Activated CD8-positive, alpha-beta memory T cell treated with anti-CD3 and anti-CD28 coated beads for 4 hours (primary cell): ENCODE measurements at places on chromosomes 5 and 9.
A peak's percentile ranks its signal among the peaks of the same experiment; 100 is the strongest.

- peak; percentile 9 for DNase-seq
Observed at GRCh38 chr5:108749128-108749861, 1.6 kb downstream of the FER start.

GRCh38 chr9:125685167-125685566 is 21.8 kb downstream of the MAPKAP1 start:
- no peak for DNase-seq

DNA sequence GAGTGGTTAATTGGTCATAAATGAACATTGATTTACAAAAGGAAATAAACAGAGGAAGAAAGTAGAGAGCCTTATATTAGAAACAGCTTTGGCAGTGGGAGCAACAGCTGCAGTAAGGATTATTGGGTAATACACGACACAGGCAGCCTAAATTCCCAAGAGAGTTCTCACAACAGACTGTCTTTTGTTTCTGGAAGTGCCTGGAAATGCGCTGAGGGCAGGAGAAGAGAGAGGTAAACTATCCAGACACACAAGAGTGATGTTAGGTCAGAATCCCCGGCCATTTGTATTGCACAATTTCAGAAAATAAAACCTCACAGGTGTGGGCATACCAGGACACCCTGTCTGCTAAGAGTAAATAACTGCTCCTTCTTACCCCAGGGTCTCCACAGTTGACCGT is 450.4 kb upstream of the CTNND2 start:
- no peak for DNase-seq

DNA sequence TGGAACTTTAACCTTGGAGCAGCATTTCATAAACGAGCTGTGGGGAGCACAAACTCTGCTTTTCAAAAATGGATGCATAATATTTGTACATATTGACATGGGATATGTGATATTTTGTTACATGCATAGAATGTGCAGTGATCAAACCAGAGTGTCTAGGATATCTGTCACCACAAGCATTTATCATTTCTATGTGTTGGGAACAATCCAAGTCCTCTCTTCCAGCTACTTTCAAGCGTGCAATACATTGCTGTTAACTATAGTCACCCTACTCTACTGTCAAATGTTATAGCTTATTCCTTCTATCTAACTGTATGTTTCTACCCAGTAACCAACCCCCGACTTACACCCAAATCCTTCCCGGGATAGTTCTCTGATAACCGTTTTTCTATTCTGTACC is 15.0 kb upstream of the C5orf58 start:
- no peak for DNase-seq

DNA sequence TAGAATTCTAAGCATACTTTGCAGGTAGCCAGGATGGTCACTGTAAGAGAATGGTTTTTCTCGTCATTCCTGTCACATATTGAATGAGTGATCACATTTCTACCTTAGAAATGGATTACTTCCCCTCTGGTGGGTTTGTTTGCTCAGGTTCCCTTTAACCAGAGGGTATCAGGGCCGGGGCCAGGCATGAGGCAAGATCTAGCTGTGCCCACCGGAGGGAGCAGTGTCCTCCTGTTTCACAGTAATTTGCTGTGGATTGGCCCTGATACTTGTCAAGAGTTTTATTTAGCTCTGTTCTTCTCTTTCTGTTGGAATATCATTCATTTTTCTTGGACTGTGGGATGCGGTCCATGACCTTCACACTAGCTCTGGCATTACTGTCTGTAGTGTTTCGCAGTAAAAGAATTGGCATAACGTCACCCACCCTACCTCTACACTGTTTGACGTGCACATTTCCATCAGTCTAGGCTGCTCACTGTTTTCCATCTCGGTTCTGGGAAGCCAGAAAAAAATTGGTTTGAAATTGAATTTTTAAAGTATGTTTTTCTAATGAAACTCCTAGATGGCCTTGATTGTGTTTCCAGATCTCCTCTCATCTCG is 42.4 kb upstream of the ZBED3 start:
- DNase-seq: no peak

- DNase-seq: no peak
Observed at GRCh38 chr9:122040561-122041242, 52.4 kb downstream of the TTLL11 start.

GRCh38 chr5:72034770-72035169 is 72.5 kb upstream of the MAP1B start:
- DNase-seq: no peak

DNA sequence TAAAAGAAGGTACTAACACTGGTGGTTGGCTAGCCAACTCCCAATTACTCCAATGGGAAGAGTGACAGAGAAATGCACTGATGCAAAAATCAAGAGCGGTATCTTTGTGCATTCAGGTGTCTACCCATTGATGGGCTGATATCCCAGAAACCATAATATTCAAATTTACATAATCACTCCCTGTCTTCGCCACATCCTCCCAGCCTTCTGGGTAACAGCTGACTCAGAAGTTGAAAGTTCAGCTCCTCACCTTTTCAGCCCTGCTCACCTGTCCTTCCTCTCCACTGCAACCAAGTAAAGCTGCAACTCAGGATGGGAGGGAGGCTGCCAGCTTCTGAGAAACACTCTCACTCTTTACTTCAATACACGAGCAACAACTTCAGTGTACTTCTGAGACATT is 6.9 kb downstream of the SUSD1 start:
- DNase-seq: no peak

DNA sequence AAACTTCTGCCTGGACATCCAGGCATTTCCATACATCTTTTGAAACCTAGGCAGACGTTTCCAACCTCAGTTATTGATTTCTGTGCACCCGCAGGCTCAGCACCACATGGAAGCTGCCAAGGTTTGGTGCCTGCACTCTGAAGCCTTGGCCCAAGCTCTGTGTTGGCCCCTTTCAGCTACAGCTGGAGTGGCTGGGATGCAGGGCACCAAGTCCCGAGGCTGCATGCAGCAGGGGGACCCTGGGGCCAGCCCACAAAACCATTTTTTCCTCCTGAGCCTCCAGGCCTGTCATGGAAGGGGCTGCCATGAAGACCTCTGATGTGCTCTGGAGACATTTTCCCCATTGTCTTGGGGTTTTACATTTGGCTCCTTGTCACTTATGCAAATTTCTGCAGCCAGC is 49.9 kb downstream of the NFX1 start:
- no peak for DNase-seq

GRCh38 chr9:8457055-8457454 is 657.5 kb upstream of the DMAC1 start:
- no peak for DNase-seq

DNA sequence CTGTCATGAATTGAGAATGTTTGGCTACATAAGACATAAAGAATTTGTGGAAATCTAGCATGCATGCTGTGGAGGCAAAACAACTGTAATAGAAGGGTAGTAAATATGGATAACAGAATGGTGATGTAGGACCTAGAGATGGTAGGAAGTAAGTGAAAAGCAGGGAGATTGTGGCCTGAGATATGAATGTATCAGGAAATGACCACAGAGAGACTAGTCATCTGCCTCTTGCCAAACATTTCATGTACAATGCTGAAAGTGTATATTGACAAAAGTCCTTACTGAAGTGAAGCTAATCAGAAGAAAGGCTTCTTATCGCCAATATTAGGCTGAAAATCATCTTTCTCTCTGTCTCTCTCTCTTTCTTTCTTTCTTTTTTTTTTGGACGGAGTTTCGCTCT is 873.1 kb upstream of the CTNND2 start:
- no peak for DNase-seq

DNA sequence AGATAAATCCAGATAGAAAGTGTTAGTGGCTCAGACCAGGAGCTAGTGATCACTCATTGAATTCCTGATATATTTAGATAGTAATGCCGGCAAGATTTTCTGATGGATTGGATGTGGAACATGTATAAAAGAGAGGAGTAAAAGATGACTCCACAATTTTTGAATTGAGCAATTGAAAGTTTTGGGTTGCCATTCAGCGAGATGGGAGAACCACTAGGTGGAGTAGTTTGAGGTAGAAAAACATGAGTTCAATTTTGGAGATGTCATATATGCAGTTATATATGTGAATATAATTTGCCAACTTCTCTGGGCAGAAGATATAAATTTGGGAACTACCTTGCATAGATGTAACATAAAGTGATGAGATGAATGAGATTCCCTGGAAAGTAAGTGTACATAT is 502.5 kb upstream of the SEMA6A start:
- no peak for DNase-seq

- DNase-seq: no peak
Observed at GRCh38 chr5:109910874-109911273, 221.1 kb downstream of the MAN2A1 start.

- DNase-seq: no peak
Observed at GRCh38 chr5:83562791-83563557, 91.4 kb downstream of the VCAN start.

DNA sequence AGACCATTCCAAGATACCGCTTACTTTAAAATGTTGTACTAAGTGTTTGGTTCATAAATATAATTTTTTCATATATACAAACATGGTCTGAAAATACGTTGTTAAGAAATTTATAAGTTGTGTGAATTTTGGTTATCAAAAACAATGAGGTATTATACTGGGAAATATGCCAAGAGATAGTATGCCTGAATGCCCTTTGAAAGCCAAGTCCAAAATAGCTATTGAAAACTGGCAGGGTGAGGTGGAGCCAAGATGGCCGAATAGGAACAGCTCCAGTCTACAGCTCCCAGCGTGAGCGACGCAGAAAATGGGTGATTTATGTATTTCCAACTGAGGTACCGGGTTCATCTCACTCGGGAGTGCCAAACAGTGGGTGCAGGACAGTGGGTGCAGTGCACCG is 533.5 kb downstream of the ZNF608 start:
- no peak for DNase-seq

DNA sequence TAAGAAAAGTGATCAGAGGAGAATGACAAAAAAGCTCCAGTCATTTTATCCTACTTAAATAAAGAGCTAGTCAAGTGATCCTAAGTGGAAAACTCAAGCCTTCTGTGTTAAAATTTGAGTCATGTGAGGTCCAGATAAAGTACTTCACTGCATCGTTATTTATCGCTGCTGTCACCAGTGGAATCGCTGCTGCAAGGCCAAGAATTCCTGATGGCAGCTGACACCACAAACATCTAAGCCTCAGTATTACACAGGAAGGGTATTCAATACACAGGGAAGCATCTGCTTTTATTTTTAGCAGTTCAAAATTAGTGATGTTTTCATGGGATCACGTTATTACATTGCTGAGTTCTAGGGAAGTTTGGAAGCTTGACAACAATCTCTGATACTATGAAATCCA is 190.3 kb downstream of the GOLPH3 start:
- no peak for DNase-seq

DNA sequence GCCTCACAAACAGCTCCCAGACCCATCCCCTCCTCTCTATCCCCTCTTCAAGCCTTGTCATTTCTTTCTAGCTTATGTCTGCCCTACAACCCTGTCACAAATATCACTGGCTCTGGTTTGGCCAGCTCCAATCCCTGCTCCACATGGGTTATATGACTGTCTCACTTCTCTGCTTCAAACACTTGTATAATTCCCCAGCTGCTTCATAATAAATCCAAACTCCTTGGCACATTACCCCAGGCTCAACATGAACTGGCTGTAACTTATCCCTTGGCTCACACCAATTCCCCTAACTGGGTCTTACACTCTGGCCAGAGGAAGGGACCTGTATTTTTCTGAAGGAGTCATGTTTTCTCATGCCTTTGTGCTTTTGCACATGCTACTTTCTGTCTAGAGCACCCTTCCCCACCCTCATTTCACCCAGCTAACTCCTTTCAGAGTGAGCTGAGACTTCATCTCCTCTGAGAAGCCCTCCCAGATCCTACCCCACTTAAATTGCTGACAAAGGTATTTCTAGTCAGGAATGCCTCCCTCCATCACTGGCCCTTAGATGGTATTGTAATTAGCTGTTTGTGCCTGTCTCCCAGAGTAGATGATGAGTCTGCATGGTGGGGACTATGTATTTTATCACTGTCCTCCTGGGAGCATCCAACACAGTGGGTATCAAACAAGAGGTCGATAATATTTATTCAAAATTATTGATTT is 5.3 kb downstream of the PRXL2C start:
- no peak for DNase-seq

DNA sequence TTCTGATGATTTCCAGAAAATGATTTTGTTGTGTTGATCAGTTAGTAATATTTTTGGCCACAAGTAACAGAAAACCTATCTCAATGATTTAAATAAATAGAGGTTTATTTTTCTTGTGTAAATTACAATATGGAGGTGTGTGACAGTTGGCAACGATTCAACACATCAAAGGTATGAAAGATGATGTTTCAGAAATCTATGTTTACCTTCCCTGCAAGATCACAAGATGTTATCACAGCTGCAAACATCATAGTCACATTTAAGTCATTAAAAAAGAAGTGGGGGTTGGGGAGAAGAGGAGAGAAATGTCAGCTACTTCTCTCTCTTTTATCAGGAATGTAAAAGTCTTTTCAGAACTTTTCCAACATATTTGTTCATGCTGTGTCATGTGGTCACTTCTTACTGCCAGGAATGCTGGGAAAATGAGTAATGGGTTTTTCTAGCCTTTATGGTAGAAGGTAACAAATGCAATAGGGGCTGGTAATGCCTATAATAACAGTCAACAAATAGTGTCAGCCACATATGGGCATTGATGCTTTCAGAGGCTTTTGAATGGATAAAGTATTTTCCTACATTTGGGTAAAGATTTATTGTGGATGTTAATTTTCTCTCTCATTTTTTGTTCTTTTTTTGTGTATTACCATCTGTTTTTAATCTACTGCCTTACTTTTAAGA is 742.7 kb downstream of the TLE1 start:
- no peak for DNase-seq

DNA sequence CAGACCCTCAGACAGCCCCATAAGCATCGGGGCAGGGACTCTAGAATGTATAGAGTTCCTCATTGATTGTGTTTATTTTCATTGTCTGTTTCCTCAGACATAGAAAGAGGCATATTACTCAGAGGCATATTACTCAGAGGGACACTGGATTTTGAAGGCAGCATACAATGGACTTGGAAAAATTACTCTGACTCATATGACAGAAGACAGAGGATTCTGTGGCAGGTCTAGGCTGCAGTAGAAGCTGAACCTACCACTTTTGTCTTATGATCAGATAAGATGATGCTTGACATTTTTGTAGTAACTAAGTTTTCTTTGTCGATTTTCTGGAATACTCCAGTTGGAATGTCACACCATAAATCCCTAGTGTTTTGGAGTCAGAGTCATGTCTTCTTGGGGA is 105.2 kb downstream of the ST8SIA4 start:
- DNase-seq: no peak

DNA sequence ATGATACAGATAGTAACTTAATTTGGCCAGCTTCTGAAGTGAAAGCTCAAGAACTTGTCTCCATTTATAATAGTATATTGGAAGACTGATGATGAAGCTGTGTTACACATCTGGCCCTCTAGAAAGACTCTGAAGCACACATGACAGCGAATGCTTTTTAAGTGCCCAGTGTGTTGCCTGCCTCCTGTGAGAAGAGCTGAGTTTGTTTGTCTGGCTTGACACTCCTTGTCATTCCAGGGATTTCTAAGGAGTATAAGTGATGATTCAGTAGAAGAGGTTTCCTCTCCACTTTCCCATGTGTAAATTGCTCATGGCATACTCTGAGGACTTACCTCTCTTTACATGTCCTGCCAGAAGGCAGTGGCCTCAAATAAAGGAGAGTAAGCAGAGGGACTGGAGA is 30.4 kb upstream of the LRRTM2 start:
- no peak for DNase-seq

GRCh38 chr9:86369810-86370209 is 15.6 kb upstream of the TUT7 start:
- no peak for DNase-seq

GRCh38 chr9:95762322-95762721 is 113.2 kb upstream of the ERCC6L2 start:
- no peak for DNase-seq
